ENCODE measurements at places on chromosomes 7 and 10.

GRCh38 chr10:11918384-11918783 is 95.2 kb downstream of the PROSER2 start:
- no peak for DNase-seq

GRCh38 chr10:59047180-59047579 is 129.3 kb upstream of the PHYHIPL start:
- DNase-seq: peak; percentile 0

DNA sequence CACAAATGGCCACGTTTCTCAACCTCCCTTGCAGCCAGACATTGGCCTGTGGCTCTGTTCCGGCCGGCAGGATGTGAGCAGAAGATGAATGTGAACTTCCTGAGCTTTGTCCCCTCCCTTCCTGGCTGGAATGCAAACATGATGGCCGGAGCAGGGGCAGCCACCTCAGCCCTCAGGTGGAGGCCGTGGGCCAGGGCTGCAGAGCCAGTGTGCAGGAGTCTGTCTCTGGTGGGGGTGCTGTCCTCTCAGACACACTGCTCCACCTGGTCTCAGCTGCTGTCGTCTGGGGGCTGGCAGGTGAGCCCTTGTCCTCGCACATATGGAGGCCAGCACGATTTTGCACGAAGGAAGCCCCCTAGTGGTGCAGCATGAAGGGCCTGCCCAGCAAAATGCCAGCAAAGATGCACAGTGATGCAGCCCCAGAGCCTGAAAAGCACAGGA is 25.3 kb upstream of the PWWP2B start:
- no peak for DNase-seq

GRCh38 chr10:14673189-14673861 is 101.4 kb downstream of the FAM107B start:
- DNase-seq: no peak

GRCh38 chr7:151426904-151427704 is 12.8 kb downstream of the CRYGN start:
- no peak for DNase-seq

DNA sequence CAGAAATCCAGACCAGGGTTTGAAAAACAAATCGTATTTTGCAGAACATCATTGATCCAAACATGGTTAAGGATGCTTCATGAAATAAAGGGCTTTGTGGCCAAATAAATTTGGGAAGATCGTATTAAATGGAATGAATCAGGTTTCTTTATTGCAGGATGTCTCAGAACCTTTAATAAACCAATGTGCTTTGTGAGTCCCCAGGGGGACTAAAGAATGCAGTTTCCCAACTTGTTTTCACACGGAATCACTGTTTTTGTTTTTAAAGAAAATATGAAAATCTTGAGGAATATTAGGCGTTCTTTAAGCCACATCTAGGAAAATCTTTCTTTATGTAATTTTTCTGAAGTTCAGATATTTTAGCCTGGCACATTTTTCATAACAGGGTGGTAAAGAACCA is 16.8 kb upstream of the CCDC172 start:
- DNase-seq: no peak

All from NCI-H82 (cell line).